NCI-H1048 (cell line): ENCODE measurements at places on chromosomes 16 and 17.

DNA sequence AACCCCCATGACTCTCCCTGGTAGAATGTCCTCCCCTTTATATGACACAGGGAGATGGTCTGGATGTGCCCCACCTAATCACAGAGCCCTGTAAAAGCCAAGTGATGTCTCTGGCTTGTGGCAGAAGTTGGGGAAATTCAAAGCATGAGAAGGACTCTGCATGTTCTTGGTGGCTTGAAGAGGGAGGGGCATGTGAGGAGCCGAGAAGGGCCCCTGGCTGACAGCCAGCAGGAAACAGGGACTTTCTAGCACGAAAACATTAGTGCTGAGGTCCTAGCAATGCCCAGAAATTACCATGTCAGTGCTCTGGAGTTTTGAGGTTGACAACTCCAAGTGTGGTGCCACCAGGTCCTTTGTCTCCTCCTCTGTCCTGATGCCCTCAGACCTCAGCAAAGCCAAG, 75.9 kb downstream of the USP22 start:
- no peak for DNase-seq

- DNase-seq = no peak
Observed at GRCh38 chr17:69884356-69884755, 190.7 kb upstream of the KCNJ16 start.

GRCh38 chr17:16353317-16354174, at the start of gene CENPV:
Gene CENPV, minus strand, starts transcription at chr17:16353469. Its CDS starts 33 bp downstream, at chr17:16353436.
- no peak for DNase-seq

- no peak for DNase-seq
Observed at GRCh38 chr17:77148077-77148939, 7.5 kb downstream of the SEC14L1 start.

DNA sequence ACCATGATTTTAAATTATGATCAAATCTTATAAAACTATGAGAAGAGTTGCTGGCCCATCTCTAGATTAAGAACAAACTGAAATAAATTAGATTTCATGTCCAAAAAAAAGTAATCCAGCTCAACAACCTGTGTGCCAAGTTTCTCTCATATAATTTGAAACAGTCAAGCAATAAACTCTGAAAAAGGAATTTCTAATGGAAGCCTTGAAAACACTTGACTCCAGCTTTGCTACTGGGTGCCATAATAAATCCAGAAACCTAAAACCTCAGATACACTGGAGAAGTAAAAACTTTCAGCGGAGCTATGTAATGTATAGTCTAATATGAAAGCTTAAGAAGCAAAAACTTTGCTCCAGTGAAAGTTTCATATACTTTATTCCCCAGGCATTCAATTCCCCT, 25.5 kb downstream of the RPGRIP1L start:
- no peak for DNase-seq

DNA sequence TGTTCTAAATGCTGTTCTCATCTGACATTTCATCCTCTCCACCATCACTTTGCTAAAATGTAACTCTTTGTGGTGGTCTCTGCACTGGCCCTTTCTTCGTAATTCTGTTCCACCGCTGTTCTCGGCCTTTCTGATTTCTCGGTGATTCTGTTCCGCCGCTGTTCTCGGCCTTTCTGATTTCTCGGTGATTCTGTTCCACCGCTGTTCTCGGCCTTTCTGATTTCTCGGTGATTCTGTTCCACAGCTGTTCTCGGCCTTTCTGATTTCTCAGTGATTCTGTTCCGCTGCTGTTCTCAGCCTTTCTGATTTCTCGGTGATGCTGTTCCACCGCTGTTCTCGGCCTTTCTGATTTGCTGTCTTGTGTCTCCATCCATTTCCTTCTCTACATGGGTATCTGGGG, 12.3 kb downstream of the FOXF1 start:
- no peak for DNase-seq
